Thyroid gland (tissue), 4 donors: ENCODE measurements at places on chromosomes 7 and 10. TPM values are rescaled to one million over a fixed set of nuclear protein-coding genes. Genes with fewer than 3 reads are reported as not detected.

DNA sequence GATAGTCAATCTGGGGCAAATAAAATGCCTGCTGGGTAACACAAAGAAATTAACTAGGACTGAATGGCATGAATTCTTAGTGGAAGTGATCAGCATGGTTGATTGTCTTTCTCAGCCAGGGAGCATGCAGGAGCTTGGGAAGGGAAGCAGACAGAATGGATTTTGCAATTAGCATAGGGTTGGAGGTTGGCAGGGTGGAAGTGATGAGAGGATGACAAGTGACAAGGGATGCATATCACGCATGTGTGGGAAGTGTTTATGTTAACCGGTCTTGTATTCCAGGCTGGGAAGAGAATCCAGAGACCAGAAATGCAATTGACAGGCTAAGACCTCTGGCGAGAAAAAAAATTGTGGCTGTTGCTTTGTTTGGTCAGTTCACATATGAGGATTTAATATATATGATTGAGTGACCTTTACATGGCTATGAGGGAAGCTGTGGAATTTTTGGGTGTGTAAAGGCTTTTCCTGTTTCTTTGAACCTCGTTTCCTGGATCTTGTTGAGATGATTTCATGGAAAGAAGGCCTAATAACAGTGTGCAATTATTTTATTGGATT, 8.3 kb downstream of the MDFIC start:
- H3K4me1 ChIP-seq, result peaks cover 56% of the 10 kb centered on the region
- no peak overlapping the region for H3K27ac ChIP-seq
- no peaks in the 10 kb centered on the region for H3K27me3 ChIP-seq
- H3K36me3 ChIP-seq, result no peaks in the 10 kb centered on the region

GRCh38 chr7:254337-255037, 35.5 kb upstream of the FOXL3 start:
- no peak overlapping the region for H3K27ac ChIP-seq
- H3K4me1 ChIP-seq, result no peaks in the 10 kb centered on the region
- peaks cover 27% of the 10 kb centered on the region for H3K36me3 ChIP-seq
- no peaks in the 10 kb centered on the region for H3K27me3 ChIP-seq
- no peak for DNase-seq
- no peak overlapping the region for H3K4me3 ChIP-seq

SORCS3 gene
- not detected for total RNA-seq

MMP21 gene
- total RNA-seq, result not detected

PPP1R3C gene
- 2.7 TPM for total RNA-seq
